ENCODE measurements at places on chromosomes 5 and 9.
A peak's percentile ranks its signal among the peaks of the same experiment; 100 is the strongest.

- no peak for DNase-seq
Measured at GRCh38 chr9:113580041-113580953, 116.8 kb downstream of the RGS3 start.

DNA sequence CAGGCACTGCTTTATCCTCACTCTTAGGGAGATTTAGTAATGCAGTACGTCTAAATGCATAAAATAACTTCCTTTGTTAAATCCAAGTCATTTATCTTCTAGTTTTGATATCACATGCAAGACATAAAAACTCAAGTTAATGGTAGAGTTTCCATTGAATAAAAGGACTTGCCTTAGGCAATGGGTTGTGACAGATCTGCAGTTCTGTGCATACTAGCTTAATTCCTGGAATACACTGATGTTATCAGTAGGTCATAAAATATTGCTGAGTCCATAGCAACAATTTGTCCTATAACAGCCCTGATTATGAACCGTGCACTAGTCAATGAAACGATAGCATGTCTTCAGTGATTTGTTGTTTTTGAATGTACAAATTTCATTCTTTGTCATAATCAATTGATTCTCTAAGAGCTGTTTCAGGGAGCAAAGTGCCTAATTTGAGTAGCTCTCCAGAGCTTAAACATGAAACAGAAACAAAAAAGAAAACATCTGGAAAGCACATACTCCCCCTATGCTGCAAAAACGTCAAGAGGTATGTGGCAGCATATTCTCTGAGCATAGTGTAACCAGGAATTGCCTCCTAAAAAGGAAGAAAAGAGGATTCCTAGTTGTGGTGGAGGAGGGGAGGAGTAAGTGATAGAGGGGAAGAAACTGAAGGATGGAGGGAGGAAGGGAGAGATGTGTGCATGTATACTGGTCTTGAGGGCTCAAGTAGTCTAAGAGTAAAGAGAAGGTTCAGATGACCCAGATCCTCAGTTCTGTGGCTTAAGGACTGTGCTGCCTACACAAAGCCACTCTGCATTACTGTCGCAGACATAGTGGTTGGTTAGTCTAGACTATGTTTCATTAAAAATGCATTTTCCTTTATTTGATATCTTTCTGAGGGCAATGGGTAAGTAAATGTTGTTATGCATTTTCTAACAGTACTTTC lies 589.2 kb downstream of the PRR16 start:
- no peak for DNase-seq

DNA sequence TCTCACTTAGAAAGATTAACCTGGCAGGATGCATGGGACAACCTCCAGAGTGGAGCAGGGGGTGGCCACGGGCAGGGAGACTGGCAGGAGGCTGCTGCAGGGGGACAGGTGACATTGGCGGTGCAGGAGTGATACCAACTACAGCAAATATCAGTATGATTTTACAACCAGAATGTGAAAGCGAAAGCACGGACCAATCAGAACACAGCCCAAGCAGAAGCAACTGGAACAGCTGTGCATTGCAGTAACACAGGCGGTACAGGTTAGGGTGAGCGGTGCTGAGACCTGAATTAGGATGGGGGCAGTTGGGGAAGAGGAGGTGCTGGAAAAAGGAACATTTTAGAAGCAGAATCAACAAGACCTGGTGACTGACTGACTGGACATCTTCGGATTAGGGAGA lies 29.3 kb downstream of the POLR1E start:
- no peak for DNase-seq

DNA sequence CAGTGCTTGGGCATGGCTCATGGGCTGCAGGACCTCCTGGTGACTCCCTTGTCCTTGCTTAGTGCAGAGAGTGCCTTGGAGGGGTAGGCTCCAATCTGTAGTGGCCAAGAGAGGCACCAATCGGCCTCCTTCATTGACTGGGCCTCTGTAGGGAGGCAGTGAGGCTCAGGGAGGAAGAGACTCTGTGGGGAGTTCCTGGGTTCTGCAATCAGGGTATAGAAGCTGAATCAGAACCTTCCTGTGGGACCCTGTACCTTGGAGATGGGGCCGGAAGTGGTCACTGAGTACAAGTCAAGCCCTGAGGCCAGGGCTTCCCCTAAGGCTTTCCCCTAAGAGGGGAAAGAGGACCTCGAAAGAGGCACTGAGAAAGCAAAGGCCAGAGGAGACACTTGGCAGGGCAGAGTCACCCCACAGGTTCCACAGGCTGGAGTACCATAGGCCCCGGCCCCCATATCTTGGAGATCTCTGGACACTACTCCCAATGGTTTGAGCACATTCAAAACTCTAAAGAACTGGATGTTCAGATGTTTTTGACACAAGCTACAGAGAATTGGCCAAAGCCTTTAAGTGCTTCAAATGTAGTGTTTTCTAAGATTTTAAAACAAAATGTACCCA lies 190.5 kb downstream of the HSPA4 start:
- DNase-seq: no peak

DNA sequence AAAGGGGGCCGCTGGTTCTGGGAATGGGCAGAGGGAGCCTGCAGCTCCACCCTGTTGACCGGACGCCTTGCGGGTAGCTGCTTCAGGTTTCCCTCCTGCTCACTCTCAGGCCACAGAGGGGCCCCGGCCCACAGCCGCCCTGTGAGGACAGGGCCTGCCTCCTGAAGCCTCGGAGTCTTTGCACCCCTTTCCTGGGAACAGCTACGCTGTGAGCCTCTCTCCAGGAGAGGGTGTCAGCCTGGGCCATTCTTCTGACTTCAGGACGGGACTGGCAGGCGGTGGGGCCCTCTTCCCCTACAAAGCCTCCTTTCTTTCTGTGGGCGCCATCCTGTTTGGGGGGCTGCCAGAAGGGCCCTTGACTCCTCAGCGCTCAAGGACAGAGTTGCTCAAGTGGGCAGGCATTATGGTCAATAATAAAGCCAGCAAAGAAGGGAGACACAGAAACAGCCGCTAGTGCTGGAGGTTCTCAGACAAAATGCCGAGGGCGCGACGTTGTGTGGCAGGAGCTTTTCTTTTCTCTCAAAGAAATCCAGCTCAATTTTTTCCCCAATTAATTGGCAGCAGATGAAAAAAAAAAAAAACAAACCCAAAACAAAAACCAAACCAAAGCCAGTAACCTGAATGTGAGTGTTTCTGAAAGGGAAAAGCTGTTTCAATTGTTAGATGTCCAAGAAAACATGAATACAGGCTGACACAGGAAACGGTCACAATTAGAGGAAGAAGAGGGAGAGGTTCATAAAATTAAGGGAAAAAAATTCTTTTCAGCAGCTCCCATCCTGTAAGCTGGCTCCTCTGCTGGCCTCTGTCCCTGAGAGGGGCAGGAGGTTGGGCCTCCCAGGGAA lies 12.8 kb upstream of the SLC25A51 start:
- no peak for DNase-seq

DNA sequence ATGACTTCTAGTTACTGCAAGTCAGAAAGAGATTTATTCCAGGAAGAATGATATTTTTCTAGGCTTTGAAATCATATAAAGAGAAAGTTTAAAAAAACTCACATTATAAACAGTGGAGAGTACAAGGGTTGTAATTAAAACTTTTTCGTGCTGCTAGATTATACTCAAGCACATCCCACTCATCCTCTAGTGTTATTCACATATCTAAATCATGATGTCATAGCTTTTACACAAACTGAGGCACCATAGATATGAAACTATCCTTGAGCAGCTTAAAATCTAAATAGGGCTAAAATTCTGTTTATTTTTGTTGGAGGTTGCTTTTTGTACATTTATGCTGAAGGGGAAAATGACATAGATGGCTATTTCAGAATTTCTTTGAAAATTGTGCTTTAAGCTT lies 30.0 kb downstream of the TENT2 start:
- DNase-seq: no peak

DNA sequence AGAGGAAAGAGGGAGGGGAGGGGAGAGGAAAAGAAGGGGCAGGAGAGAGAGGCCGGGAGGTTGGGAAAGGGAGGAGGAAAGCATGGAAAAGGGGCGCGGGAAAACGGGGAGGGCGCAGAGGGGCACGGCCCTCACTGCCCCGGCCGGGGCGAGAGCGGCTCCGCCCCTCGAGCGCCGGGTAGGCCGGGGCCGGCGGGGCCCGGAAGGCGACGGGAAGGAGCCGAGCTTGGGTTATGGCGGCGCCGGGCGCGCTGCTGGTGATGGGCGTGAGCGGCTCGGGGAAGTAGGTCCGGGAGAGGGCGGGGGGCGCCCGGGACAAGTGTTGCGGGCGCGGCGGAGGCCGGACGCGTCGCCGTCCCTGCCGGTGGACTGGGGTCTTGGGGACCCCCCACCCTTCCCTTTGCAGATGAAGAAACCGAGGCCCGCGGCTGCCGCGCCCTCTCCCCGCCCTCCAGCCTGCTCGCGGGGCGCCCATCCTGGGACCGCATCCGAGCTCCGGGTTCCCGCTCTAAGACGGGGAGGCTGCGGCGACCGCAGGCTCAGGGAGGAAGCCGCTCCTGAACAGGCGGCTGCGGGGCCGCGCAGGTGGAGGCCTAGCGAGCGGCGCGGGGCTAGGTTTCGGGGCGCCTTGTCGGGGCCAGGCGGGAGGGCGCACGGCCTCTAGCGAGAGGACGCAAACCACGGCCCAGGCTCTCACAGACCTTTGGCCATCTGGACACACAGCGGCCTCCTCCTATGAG lies at the start of gene IDNK:
Gene IDNK, plus strand, starts transcription at position 205 of the 740 bp plus-strand sequence. Its CDS starts 29 bp downstream, at position 234.
- DNase-seq: no peak

DNA sequence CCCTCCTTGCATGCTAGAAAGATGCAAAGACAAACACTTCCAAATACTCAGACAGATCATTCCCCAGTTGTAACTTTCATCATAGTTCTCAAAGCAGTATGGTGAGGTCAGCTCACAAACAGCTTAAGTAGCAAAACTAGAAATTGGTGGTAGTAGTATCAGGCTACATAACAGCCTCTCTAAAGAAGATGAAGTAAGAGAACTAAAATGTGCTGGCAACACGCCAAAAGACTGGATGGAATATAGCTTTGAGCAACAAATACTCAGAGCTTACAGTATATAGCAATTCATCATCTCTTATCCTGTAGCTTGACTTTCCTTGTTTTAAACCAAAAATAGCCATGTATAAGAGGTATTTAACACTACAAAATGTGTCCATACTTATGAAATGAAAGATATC lies 7.5 kb downstream of the PFDN1 start:
- DNase-seq: no peak

GRCh38 chr9:88742483-88742882 lies 207.5 kb downstream of the NXNL2 start:
- no peak for DNase-seq

- DNase-seq: no peak
Measured at GRCh38 chr5:109173036-109173794, 236.6 kb downstream of the PJA2 start.

- peak; percentile 9 for DNase-seq
Measured at GRCh38 chr9:128845186-128845931, 15.8 kb upstream of the SPOUT1 start.

GRCh38 chr9:125103770-125104460 lies 39.4 kb downstream of the SCAI start:
- DNase-seq: no peak

- no peak for DNase-seq
Measured at GRCh38 chr9:81391457-81391825, 297.9 kb downstream of the TLE1 start.

- no peak for DNase-seq
Measured at GRCh38 chr5:60835554-60835953, 8.5 kb downstream of the ELOVL7 start.

DNA sequence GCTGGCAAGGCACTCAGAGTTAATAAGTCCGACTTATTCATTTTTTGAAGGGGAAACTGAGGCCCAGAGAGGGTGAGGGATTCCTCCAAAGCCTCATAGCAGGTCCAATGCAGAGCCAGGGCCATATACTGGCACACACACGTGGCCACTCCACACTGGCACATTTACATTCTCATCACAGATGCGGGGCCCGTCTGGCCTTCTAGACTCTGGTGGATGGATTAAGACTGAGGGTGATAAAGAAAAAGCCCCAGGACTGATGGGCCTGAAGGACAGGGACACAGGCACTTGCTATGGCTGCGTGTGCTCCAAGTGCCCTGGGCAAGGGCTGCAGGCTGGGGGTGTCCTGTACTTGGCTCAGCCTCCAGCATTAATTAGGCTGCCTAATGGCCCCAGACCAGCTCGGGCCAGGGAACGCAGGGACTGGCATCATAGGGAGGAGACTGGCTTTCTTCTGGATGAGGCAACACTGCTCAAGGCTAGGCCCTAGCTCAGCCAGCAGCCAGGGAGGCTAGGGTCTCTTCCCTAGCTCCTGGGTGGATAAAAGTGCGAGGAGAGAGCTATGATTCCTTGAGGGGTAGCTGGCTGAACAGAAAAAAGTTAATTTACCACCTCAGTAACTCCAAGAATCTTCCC lies 28.5 kb upstream of the CSF1R start:
- no peak for DNase-seq

DNA sequence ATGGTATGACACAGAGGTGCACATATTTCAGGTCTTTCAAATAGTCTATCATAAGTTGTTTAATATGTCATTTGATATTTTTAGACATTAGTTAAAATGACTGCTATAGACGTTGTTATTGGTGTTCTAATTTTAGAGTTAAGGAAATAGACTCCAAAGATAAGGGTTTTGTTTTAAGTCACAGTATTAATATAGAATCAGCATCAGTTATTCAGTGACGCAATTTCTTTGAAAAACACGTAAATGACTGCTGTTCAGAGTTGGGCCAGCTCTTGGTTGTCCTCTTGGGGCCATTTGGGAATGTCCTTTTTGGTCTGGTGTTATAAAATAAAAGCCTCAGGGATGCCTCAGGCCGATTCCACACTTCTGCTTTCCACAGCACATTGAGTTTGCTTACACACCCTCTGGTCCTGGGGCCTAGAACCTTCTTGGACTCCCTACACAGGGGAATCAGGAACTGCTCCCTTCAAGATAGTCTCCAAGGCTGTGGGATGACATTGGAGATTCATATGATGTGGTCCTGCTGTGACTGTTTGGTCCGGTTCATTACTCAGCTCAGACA lies 14.3 kb downstream of the OTULIN start:
- DNase-seq: no peak

DNA sequence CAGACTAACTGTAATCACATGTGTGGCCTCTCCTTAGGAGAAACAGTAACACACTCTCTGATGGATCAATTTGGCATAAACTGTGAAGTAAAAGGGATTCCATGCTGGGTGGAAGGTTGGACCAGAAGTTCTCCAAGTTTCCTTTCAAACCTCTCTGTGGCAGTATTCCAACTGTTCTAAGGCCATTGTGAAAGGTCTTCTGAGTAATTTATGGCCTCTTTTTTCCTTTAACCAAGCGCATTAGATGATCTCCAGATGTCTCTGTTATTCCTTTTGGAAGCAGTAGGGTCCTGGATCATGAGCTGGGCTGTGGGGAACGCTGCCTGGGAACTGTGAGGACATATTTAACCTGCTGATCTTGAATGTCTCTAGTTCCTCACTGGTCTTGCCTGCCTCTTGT lies 80.6 kb upstream of the IL6ST start:
- no peak for DNase-seq

DNA sequence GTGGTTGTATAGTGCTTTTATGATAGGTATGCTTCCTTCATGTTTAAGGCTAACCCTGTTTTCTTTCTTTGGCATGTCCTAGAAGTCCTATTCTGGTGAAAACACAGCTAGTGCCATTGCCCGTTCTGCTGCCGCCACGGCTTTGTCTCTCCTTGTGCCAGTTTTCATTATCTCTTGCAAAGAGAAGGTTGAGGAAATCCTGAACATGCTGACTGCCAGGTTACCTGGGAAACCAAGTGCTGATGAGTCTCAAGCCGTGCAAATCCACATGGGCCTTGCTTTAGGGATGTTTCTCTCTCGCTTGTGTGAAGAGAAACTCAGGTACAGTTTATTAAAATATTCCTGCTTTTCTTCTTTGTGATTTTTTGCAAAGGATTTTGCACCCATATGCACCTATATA lies 102.2 kb downstream of the HACD4 start:
- no peak for DNase-seq
